ENCODE measurements at places on chromosomes 1 and 21.

- DNase-seq = no peak
Measured at GRCh38 chr1:170806961-170807360, 128.4 kb upstream of the MROH9 start.

DNA sequence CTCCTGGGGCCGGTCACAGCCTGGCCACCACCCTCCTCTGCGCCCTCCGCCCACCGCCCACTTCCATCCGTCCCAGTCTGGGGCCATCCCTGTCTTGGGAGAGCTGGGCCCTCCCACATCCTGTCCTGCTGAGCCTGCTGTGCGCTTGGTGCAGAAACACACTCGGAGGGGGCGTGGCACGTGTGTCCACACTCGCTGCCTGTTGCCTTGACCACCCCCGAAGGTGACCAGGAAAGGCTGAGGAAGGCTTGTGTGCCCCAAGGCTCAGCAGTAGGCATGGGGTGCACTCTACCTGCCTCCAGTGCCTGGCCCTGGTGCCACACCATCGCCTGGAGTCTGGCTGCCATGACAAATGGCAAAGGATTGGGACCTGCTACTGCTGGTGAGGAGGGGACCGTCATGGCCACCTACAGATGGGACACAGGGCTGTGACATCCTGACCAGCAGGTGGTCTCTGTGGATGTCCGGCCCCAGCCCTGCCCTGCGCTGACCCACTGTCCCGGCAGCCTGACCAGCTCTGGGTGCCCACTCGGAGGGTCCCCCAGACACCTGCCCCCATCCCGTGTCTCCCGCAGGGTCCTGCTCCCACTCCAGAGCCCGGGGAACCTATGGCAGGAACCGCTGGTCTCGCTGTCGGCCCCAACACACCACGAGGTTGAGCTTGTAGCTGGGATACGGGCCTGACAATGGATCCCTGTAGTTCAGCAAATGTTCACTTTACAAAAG is 23.2 kb upstream of the PTTG1IP start:
- DNase-seq = no peak

GRCh38 chr1:178552856-178553255 is 39.9 kb downstream of the TEX35 start:
- no peak for DNase-seq

- DNase-seq = no peak
Measured at GRCh38 chr1:59560807-59561450, 253.8 kb upstream of the HOOK1 start.

DNA sequence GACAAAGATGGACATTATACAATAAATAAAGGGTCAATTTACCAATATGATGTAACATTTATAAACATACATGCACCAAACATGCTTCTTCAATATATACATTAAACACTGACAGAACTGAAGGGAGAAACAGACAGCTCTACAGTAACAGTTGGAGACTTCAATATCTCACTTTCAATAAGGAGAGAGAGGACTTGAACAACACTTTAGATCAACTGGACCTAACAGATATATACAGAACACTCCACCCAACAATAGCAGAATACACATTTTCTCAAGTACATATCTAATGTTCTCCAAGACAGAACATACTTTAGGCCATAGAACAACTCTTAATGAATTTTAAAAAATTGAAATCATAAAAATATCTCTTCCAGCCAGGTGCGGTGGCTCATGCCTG is 50.6 kb upstream of the TTC39A start:
- DNase-seq = no peak

DNA sequence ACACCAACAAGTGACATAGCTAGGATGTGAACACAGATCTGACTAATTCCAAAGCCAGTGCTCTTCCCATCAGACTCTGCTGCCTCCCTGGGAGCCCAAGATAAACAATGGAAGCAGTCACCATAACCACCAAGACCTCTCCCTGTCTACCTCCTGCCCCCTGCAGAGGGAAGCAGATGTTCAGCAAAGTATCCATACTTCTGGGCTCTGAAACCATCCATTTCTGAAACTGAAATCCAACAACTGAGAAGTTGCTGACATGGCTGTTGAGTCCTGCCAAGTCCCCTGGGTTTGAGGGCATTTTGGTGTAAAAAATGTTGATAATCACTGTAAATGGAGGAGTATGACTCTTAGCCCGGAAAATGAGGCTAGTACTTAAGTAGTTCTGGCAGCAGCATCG is 102.1 kb downstream of the TYW3 start:
- DNase-seq = no peak

DNA sequence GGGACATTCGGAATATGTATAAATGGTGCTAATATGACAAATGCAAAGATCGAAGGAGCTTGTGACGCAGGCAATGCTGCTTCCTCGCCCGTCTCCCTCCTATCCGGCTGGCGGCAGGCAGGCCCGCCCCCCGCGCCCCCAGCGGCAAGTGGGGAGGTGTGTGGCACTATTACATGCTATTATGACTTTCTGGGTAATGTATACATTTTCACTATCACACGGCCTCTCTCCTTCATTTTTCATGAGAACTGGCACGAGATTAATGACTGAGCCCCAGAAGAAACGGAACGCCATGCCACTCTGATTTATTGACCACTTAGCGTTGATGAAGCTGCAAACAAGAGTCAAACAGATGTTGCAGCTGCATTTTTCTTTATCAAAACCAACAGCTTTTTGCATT is 138.9 kb upstream of the VAMP3 start:
- DNase-seq = no peak

Measured in cerebellar nuclear complex (tissue), 1 donor.